ENCODE measurements at places on chromosomes 7 and 10.

DNA sequence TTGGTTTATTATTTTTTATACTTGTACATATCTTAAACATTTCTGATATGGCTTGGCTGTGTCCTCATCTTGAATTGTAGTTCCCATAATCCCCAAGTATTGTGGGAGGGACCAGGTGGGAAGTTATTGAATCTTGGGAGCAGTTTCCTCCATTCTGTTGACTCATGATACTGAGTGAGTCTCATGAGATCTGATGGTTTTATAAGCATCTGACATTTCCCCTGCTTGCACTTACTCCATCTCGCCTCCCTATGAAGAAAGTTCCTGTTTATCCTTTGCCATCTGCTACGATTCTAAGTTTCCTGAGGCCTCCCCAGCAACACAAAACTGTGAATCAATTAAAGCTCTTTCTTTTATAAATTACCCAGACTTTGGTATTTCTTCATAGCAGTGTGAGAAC, 207.7 kb downstream of the TPK1 start:
- DNase-seq = no peak

DNA sequence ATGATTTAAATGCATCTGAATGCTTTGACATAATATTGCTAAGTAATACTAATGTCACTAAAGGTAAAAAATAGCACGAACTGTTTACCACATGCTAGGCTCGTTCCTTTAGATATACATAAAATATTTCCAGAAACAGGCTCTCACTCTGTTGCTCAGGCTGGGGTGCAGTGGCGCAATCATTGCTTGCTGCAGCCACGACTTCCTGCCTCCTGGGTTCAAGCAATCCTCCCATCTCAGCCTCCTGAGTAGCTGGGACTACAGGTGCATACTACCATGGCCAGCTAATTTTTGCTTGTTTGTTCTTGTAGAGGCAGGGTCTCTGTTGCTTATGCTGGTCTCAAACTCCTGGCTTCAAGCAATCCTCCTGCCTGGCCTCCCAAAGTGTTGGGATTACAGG, 183.3 kb downstream of the SGMS1 start:
- no peak for DNase-seq

DNA sequence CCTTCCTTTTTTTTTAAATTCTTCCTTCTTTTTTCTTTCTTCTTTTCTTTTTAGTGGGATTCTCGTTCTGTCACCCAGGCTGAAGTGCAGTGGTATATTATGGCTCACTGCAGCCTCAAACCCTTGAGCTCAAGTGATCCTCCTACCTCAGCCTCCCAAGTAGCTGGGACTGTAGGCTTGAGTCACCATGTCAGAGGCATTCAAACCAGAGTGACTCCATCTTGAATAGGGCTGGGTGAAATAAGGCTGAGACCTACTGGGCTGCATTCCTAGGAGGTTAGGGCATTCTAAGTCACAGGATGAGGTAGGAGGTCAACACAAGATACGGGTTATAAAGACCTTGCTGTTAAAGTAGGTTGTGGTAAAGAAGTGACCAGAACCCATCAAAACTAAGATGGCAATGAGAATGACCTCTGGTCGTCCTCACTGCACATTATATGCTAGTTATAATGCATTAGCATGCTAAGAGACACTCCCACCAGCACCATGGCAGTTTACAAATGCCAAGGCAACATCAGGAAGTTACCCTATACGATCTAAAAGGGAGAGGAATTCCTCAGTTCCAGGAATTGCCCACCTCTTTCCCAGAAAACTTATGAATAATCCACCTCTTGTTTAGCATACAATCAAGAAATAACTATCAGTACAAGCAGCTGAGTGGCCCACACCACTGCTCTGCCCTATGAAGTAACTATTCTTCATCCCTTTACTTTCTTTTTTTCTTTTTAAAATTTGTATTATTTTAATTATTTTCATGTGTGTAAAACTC, 99.0 kb upstream of the ITGB1 start:
- peak; percentile 79 for DNase-seq

DNA sequence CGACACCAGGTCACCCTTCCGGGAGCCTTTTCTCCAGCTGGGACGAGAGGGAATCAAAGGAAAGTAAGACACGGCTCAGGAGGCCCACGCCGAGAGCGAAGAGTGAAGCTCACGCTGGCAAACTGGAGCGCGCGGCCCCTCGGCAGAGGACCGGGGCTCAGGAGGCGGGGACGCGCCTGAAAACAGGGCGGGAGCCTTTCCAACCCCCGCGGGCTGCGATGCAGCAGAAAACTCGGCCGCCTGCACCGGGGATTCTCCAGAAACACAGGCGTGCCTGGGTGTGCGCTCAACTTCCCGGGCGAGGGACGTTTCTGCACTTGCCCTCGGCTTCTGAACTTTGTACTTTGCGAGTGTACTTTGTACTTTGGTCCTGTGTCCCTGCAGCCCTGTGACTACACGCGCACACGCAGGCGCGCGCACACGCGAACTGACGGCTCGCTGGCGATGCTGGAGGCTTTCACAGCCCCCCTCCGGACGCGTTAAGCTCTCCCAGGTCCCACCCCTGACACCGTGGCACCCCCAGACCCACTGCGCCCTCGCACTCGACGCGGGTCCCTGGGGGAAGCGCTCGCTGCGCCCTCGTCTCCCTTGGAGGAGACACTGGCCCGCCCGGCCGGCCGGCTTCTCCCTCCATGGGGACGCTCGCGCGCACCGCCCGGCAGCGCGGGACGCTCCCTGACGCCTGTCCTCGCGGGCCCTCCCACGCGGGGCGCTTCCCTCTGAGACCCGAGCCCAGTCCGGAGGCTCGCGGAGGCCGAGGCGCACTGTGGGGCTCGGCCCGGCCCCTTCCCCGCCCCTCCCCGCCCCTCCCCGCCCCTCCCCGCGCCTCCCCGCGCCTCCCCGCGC, 588 bp upstream of the PAOX start:
- peak; percentile 56 for DNase-seq

DNA sequence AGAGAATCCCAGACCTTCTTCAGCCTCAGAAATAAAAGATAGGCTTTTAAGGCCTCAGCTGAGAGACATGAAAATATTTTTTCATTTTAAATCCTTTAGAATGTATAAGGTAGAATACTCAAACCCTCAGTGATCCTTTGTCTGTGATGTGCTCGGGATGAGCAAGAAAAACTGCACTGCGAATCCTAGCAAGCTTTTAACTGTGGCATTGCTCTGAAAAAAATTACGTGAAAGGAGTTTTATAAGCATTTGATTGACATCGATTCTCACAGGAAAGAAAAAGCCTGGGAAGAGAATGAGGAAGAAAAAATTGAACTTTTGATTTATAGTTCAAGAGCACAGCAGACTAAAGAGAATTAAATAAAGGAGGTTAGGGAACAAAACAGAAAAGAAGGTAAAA, 120.0 kb downstream of the TMEM168 start:
- DNase-seq = no peak
